Left cardiac atrium (tissue), 4 donors: ENCODE measurements at places on chromosomes 7 and 10. TPM values are rescaled to one million over a fixed set of nuclear protein-coding genes. Genes with fewer than 3 reads are reported as not detected.

GRCh38 chr7:50718876-50719275, 63.8 kb downstream of the GRB10 start:
- no peak for DNase-seq

The ZNF33A gene
- 22.7 TPM for total RNA-seq

DNA sequence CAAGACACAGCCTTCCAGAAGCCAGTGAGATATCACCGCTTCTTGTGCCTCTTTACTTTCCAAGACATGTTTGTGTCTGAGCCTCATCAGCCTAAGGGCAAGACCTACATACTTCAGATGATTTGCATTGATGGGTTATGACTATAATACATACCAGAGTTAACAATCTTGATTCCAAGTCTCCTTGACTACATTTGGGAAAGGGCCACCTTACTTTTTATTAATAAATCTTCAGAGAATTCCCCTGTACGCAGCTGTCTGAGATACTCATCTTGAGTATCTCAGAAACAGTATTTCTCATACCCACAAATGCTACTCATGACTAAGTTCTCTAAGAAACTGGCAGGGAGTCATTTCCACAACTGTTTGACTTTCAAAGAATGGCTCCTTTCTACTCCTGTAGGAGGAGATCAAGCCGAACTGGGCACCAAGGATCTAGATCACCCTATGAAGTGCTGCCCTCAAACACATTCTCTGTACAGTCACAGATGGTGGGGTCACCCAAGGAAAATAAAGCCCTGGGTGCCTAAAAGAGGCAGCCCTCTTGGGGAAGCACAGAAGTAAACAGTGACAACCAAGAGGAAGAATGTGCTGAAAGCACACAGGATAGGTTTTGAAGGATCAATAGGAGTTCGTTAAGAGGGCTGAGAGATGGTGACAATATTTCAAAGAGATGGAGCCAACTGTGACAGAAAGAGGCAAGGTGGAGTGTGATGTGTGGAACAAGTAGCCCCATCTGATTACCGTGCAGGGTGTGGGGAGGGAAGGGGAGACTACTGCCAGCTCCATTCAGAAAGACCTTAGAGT, 138.9 kb downstream of the JAZF1 start:
- DNase-seq: no peak

DNA sequence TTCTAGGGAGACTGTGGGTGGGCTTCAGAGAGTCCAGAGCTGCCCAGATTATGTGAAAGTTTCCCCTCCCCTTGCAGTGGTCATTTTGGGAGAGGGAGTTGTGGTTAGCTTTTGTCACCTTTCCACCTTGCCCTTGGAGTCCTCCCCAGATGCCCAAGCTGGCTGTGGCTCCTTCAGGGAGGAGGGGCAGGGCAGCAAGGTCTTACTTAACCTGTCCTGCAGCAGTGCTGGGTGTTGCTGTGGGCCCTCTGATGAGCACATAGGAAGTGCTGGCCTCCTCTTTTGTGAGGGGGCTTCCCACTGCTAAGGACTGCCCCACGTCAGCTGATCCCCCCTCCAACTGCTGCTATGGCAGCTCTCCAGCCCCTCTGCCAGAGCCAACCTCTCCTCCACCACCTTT, 17.6 kb upstream of the AQP1 start:
- no peak for DNase-seq

The MKI67 gene
- 2.7 TPM for total RNA-seq

The C10orf67 gene
- 0.27 TPM for total RNA-seq

DNA sequence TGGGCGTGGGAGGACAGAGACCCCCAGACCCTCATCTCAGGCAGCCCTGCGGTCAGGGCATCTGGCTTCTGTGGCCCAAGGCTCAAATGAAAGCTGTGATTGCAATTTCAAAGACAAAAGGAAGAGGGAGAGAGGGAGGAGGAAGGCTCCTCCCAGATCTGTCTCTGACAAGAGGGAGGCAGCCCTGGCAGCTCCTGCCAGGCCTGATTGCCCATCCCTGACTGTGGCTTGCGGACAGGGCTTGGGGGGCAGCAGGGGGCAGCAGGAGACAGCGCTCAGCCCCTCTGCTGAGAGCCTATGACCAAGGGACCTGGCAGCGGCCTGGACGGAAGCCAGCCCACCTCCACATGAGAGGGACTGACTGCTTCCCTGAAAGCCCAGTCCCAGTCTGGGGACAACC, 91.8 kb downstream of the PTPRN2 start:
- no peak for DNase-seq

The HABP2 gene
- not detected for total RNA-seq

The C10orf105 gene
- total RNA-seq: 0.27 TPM

DNA sequence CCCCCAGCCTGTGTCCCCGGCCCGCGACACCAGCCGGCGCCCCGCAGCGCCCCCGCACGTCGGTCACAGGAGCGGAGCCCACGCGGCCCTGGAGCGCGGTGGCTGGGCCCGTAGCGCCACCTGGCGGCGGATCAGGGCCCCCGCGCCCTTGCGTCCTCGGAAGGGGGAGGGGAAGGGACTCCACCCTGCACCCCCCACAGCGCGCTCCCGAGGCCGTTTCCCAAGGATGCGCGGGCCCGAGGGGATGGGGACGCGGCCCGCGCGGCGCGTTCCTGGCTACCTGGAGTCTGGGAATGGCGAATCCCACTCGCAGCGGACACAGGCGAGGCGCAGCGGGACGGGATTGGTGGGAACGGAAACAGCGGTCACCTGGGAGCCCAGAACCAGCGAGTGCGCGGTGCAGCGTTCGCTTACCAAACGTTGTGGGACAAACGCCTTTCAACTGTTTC, 23.8 kb upstream of the MKI67 start:
- peak; percentile 49 for DNase-seq

The TMEM229A gene
- 0.71 TPM for total RNA-seq

- peak; percentile 43 for DNase-seq
These were observed 1.6 kb downstream of the AVPI1 start for GRCh38 chr10:97685395-97685958.

DNA sequence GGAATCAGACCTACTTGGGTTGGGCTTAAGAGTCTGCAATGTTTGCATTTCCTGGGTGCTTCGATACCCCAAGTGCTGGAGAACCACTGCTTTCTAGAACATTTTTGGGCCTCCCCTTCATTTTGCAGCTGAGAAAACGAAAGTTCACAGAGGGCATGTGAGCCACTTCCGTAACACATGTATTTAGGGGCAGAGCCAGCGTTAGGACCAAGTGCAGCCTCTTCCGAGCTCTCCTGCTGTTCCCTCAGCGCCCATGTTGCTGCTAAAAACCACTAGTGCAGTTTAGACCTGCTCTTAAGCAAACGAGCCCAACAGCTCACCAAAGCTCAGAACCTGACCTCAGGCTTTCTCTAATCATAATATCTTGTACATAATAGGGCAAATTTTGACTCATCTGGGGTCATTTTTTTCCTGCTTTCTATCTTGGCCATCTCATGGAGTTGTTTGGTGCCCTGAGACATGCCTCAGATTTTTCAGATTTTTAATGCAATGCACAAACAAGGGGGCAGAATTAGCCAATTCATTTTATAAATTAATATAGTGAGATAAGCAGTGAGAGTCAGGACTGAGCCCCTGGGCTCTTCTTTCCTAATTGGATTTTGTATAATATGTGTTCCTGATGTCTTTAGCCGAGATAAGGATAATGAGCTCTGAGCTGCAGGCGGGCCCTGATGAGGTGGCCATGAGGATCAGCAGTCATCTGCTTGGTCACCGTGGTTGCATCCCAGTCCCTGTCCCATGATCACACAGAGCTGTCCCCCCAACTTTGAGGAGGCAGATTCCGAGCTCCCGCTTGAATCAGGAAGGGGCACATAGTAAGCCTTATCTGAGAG, 12.9 kb downstream of the BAG3 start:
- DNase-seq: no peak

GRCh38 chr7:107998150-107998549, 4.8 kb downstream of the LAMB1 start:
- DNase-seq: no peak

The ARHGEF35 gene
- total RNA-seq: 2.3 TPM

GRCh38 chr10:20020677-20021076, 204.4 kb downstream of the PLXDC2 start:
- DNase-seq: no peak

- no peak for DNase-seq
These were observed 59.0 kb upstream of the NFE2L3 start for GRCh38 chr7:26093023-26093422.
